ENCODE measurements at places on chromosomes 13 and 19.
A peak's percentile ranks its signal among the peaks of the same experiment; 100 is the strongest.

GRCh38 chr19:1025960-1026782 is at the start of gene CNN2:
Gene CNN2 (plus strand): TSS chr19:1026608. CDS start chr19:1026662, 54 bp downstream.
- peak; percentile 64 for DNase-seq

GRCh38 chr13:44414716-44415115 is 41.1 kb downstream of the SERP2 start:
- no peak for DNase-seq

- DNase-seq = no peak
These were observed 13.5 kb downstream of the BRSK1 start for GRCh38 chr19:55297267-55297666.

- no peak for DNase-seq
These were observed 22.9 kb downstream of the GP6 start for GRCh38 chr19:55015126-55015525.

DNA sequence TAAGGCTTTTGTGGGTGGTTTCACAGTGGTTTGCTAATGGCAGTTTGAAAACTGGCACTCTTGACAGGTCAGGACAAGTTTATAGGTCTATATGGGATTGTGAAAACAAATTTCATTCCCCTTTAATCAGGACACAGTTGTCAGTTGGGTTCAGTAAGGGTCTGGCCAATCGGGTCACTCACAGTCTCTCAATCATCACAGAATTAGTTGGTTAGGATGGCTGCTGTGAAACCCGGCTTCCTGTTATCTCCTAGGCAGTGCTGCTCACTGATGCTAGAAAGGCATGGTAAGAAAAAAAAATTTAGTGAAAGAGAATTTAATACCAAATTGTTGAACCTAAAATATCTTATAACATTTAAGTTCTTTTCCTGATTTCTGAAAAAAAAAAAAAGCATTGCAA is 1730.1 kb downstream of the EFNB2 start:
- no peak for DNase-seq

DNA sequence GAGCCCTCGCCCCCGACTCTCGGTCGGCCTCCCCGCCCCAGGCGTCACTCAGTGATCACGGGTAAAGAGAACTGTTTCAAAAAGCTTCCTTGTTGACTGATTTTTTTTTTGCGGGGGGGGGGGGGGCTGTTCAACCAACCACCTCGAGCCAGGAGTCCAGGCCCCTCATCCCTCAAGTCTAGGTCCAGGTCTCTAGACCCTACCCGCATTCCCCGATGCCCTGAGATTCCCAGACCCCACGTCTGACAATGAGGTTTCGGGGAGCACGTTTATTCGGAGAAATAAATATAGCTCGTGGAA is 4.3 kb downstream of the HRC start:
- DNase-seq = no peak

GRCh38 chr19:34288381-34288780 is 34.0 kb downstream of the GARRE1 start:
- no peak for DNase-seq

- no peak for DNase-seq
These were observed 79.1 kb downstream of the ZNF429 start for GRCh38 chr19:21584537-21584936.

DNA sequence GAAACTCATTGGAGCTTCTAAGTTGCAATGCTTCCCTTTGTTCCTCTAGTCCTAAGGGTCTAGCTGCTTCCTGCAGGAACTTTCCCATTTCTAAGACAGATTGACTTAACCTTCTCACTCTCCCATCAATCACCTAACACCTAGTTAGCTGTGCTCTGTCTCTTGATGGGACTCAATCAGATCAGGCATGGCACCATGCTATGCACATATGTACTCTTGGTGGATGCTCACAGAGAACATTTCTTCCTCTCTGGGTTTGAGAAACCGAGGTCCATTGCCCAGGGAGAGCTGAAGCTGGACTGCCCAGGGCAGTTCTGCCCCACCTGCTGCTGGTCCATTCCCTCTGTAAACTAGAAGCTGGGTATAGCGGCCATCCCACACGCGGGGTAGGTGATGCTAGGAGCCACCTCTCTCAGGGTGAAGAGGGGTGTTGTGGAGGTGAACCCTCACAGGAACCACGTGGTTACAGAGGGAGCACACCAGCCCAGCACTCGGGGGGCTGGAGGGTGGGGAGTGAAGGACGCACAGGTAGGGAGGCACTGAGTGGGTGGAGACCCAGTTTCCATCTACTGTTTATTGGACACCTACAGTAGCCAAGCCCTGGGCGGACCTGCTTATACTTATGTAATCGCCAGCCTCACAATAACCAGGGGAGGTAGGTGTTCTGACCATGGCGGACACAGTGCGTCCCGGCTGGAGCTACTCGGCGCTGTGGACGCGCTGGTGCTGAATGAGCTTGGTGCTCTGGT is 3.1 kb upstream of the UBE2M start:
- no peak for DNase-seq

- no peak for DNase-seq
These were observed 1.9 kb upstream of the SLITRK1 start for GRCh38 chr13:83884141-83884540.

DNA sequence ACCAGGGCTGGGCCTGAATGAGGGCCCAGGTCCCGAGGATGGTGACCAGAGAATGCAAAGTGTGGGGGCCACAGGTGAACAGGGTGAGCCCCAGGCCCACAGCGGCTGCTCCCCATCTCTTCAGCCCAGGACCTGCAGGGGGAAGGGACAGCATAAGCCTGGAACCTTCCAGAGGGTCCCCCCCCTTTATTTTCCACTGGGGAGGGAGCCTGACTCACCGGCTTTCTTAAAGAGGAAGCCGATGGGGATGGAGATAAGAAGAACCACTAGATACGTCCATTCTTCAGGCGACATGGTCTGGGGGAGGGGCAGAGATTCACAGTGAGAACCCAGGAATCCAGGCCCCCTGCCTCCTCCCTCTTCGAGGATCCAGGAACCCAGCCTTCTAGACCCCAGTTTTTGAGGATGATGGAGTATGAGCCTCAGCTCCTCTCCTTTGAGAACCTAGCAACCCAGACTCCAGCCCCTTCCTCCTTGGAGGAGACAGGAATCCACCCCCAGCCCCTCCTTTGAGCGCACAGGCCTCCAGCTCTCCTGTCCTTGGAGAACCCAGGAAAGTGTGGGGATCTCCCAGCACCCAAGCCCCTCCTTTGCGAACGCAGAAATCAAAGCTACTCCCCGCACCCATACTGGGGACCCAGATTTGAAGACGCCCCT is 1.0 kb downstream of the MBOAT7 start:
- no peak for DNase-seq

- no peak for DNase-seq
These were observed 54.0 kb downstream of the SPATA13 start for GRCh38 chr13:24214528-24214927.

- no peak for DNase-seq
These were observed 5.2 kb downstream of the LENG8 start for GRCh38 chr19:54453921-54454780.

DNA sequence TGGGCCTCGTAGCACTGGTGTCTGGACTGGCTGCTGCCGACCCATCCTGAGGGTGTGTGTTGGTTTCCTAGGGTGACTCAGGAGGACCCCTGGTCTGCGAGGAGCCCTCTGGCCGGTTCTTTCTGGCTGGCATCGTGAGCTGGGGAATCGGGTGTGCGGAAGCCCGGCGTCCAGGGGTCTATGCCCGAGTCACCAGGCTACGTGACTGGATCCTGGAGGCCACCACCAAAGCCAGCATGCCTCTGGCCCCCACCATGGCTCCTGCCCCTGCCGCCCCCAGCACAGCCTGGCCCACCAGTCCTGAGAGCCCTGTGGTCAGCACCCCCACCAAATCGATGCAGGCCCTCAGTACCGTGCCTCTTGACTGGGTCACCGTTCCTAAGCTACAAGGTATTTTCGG is 13.8 kb downstream of the TIMM13 start:
- no peak for DNase-seq

DNA sequence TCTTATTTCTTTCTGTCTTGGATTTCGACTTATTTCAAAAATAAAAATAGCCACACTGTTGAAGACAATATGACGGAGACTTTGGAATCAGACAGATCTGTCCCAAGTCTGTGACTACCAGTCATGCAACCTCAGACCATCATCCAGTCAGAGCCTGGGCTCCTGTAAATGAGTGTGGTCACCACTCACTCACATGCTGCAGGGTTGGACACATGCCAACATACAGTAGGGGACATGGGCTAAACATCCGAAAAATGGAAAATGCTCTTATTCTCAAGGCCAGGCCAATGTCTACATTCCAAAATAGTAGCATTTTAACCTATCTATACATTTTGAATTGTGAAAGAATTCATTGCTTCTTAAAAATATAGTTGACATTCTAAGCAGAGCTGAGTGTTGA is 75.5 kb upstream of the EDNRB start:
- no peak for DNase-seq

GRCh38 chr13:51768378-51768921 is 35.5 kb downstream of the DHRS12 start:
- no peak for DNase-seq

- DNase-seq = no peak
These were observed 40.5 kb downstream of the COL4A1 start for GRCh38 chr13:110266431-110266809.

GRCh38 chr19:47310819-47311218 is 1.2 kb downstream of the C5AR1 start:
- peak; percentile 36 for DNase-seq

GRCh38 chr19:58380662-58381459 is at the start of gene ZNF837:
Gene ZNF837 (minus strand): TSS chr19:58381030. CDS start chr19:58369332, 11,698 bp downstream.
- peak; percentile 99 for DNase-seq

DNA sequence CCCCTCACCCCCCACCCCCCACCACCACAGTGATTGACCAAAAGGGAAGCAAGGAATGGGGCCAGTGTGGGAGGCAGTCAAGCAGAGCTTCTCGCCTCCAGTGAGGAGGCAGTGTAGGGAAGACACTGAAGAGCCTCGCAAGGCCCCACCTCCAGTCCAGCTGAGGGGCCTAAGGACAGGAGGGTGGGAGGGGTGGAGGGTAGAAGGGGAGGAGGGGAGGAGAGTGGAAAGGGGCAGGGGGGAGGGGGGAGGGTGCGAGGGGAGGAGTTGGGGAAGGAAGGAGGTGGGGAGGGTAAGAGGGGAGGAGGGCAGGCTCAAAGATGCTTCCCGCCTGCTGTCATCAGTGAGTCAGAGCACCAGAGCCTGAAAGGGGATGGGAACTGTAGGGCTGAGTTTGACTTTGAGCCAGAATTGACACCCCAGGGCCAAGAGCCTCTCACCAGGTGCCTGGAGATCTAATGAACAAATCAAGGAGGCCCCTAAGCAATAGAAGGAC is 786.2 kb downstream of the UQCRFS1 start:
- DNase-seq = no peak

DNA sequence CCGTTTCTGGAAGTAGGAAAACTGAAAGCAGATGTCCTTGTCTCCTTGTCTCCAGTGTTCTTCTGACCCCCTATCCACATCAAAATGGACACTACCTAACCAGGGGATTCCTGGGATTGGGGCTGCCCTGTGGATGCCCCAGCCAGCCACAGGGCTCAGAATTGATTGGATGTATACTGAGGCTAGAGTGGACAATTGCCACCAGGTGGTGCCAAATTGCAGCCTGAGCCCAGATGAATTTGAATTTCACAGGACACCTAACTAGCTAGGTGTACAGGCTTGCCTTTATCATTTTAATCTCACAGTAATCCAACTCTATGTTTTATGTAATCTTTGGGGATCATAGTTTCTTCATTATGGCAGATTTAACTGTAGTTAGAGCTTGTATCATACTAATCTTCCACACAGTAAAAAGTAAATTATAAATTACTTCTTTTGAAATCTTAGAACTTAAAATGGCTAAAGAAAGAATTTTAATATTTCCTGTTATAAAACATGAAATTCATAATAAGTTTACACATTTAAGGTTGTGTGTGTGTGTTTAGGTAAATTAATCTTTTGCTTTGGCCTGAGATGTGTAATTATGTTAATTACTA is 58.0 kb downstream of the PIBF1 start:
- peak; percentile 56 for DNase-seq

GRCh38 chr13:57136093-57136492 is 4.6 kb upstream of the PRR20A start:
- DNase-seq = no peak

GRCh38 chr13:81493144-81493543 is 1152.2 kb upstream of the SPRY2 start:
- peak; percentile 29 for DNase-seq

- DNase-seq = no peak
These were observed 10.9 kb downstream of the FREM2 start for GRCh38 chr13:38697628-38698333.

DNA sequence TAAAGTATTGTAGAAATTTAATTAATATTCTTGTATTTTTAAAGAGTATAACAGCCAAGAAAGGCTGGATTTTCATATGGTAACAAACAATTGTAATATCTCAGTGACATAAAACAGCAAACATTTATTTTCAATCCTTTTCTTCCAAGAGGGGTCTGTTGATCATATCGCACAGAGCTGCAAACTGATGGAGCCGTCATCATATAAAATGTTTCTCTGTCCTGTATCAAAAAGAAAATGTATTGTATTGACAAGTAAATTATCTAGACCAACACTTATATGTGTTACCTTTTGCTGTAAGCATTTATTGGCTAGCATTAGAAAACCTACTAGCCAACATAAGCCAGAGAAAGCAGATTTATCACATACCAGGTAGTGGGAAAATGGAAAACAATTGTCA is 2861.4 kb upstream of the PCDH20 start:
- DNase-seq = no peak

DNA sequence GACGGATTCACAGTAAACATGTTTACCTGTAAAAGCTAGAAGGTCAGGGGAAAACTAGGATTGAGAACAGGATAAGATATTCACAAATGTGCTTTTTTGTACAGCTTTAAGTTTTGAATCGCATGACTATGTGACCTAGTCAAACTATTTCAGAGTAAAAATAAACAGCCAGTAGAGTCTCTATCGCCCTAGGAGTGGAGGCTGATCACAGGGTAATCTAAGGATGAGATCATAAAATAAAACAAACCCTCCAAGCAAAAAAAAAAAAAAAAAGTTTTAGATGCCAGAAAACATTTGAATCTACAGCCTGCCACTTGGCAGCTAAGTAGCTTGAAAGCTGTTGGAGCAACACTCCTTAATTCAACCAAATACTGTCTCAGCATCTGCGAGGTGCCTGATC is 26.8 kb downstream of the ZNF350 start:
- no peak for DNase-seq

- no peak for DNase-seq
These were observed 12.1 kb upstream of the TMEM86B start for GRCh38 chr19:55240713-55241020.

DNA sequence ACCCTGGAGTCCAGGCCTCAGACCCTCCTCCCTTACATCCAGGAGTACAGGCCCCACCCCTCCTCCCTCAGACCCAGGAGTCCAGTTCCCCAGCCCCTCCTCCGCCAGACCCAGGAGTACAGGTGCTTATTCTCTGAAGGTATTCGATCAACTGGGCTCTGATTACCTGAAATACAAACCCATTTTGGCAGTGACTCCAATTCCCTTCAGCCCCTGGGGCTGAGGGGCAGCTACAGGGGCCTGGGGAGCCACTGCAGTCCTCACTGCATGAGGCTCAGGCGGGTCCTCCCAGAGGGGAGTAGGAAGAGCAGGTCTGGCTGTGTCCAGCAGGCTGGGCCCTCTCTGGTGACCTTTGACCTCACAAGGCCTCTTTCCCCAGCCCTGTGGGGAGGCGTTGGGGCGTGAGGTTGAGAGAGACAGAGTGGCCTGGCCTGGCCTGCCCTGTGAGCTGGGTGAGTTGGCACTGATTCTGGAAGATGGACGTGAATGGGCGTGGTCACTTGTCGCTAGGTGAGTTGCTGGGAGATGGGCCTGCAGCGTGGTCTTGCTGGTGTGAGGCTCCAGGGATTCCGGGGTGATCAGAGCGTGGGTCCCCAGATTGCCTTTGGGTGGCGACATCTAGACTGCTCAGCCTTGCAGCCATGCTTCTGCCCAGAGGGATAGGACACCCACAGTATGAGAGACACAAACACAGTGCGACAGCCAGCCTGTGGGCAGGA is 3.1 kb downstream of the BCAT2 start:
- peak; percentile 50 for DNase-seq
